ENCODE measurements at places on chromosomes 4 and X.
A peak's percentile ranks its signal among the peaks of the same experiment; 100 is the strongest.

- peaks cover 7% of the 10 kb centered on the region for H3K4me1 ChIP-seq
- no peaks in the 10 kb centered on the region for H3K36me3 ChIP-seq
- no peaks in the 10 kb centered on the region for H3K27me3 ChIP-seq
- no peak for DNase-seq
Observed at GRCh38 chr4:53902786-53903185, 161.6 kb downstream of the CHIC2 start.

- no peak overlapping the region for H3K27ac ChIP-seq
- peaks cover 3% of the 10 kb centered on the region for H3K36me3 ChIP-seq
Observed at GRCh38 chr4:146285037-146285436, 70.7 kb downstream of the REELD1 start.

DNA sequence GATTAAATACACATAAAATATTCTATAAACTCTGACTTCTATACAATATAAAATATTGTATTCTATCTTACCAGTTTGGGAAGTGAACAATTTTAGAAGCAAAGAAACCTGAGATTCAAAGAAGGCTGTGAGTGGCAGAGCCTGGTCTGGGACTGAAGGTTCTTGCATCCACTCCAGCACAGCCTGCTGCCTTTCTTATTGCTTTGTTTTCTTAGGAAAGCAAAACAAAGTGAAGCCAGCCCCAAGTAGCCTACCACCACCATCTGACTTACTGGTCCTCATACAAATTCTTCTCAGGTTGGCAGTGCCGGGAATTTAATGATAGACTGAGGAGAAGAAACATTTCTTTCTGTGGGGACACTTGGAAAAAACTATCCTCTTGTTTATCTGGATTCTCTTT lies 129.7 kb upstream of the SMAD1 start:
- no peaks in the 10 kb centered on the region for H3K27me3 ChIP-seq
- H3K27ac ChIP-seq, result no peak overlapping the region
- H3K36me3 ChIP-seq, result no peaks in the 10 kb centered on the region
- H3K4me1 ChIP-seq, result peaks cover 12% of the 10 kb centered on the region
- no peak overlapping the region for H3K4me3 ChIP-seq

GRCh38 chrX:337331-337831 lies 18.8 kb upstream of the GTPBP6 start:
- no peaks in the 10 kb centered on the region for H3K4me1 ChIP-seq
- no peaks in the 10 kb centered on the region for H3K27me3 ChIP-seq
- no peaks in the 10 kb centered on the region for H3K36me3 ChIP-seq
- no peak overlapping the region for H3K4me3 ChIP-seq

DNA sequence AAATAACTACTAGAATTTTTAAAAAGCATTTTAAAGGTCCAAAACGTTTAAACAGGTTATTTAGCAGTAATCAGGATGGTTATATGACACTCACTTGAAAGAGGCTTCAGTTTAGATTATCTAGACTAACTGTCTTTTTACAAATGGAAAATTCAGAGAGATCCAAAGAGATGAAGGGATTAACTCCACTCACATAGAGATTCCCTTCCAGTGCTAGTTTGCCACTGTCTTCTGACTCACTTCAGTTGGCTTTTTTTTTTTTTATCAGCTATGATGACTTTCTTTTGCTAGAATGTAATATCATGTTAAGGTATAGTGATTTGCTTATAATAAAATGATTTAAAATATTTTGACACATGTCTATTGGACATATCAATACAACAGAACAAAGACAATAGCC lies 43.8 kb downstream of the GALNT7 start:
- H3K36me3 ChIP-seq, result no peaks in the 10 kb centered on the region
- peaks cover 28% of the 10 kb centered on the region for H3K4me1 ChIP-seq
- H3K4me3 ChIP-seq, result no peak overlapping the region
- no peak overlapping the region for H3K27ac ChIP-seq
- no peak for DNase-seq

DNA sequence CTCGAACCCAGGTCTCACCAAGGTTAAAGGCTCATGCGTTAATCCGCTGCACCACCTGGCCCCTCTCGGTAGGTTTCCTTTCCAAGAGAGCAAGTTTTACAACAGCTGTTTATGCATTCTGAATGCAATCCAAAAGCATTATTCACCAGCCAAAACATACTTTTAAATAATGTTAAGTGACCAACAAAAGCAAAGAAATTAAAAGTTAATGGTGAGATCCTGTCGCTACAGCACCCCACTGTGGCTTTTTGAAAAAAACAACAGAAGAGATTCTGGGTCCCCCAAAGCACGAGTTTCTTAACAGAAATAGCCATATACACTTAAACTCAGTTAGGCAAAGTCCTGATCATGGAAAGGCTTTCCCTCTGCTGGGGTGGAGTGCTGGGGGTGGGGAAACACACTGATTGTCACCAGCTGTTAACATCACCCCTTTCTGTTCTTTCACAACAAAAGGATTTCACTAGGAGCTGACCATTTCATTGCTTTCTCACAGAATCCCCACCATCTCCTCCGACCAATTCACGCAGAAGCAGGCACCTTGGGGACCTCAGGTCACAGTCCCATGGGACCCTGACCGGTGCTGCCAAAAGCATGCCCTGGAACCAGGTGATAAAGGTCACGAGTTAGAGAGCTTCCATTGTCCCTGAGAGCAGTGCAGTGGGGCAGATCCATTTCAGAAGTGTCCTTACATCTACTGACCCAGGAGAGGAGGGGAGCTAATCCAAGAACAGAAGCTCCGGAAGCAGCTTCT lies 51.2 kb downstream of the ZNF827 start:
- peak overlapping the region; percentile 7 for H3K27ac ChIP-seq
- H3K27me3 ChIP-seq, result no peaks in the 10 kb centered on the region
- DNase-seq, result peak; percentile 66
- no peak overlapping the region for H3K4me3 ChIP-seq
- peaks cover 12% of the 10 kb centered on the region for H3K36me3 ChIP-seq

DNA sequence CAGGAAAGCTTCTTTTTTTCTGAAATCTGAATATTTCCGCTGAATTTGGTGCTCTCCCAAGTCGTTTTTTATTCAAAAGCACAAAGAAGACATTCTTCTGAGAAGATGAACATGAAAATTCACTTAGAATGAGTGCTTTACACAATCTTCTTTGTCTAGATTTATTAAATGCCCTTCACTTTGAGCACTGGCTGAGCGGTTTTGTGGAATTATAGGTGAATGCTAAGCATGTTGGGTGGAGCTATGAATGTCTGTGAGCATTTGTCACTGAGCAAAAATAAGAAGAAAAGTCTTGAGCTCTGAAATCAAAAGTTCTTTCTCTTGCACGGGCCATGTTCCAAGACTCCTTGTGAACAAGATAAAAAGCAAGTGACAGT lies 13.1 kb downstream of the GASK1B start:
- H3K4me3 ChIP-seq, result no peak overlapping the region
- peak; percentile 82 for DNase-seq
- H3K4me1 ChIP-seq, result peaks cover 36% of the 10 kb centered on the region
- H3K27ac ChIP-seq, result peak overlapping the region; percentile 79
- no peaks in the 10 kb centered on the region for H3K36me3 ChIP-seq

DNA sequence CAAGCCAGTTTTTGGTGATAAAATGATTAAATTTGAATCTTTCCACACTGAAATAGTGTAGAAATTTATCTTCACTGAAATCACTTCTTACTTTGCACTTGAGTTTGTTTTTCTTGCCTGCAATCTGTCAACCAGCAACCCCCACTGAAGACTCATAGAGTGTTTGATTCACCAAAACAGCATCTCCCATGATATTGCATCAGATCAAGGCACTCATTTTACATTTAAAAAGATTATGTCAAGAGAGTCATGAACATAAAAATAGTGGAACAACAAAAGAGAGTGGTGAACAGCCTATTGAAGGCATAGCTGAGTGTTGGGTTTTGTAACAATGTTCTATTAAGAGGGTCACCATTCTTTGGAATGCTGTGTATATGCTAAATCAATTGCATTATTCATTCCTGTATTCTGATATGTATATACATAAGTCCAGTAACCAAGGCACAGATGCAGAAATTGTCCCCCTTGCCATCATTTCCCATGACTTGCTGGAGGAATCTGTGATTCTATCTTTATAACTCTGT lies 1934.9 kb downstream of the ARAP2 start:
- H3K4me3 ChIP-seq, result no peak overlapping the region
- DNase-seq, result no peak
- no peak overlapping the region for H3K27ac ChIP-seq
- H3K27me3 ChIP-seq, result no peaks in the 10 kb centered on the region
- no peaks in the 10 kb centered on the region for H3K36me3 ChIP-seq

- H3K27ac ChIP-seq, result no peak overlapping the region
- no peaks in the 10 kb centered on the region for H3K27me3 ChIP-seq
- DNase-seq, result no peak
- H3K4me1 ChIP-seq, result no peaks in the 10 kb centered on the region
Observed at GRCh38 chr4:143402776-143403552, 66.3 kb downstream of the GAB1 start.

GRCh38 chr4:173556398-173557131 lies 26.5 kb upstream of the HAND2 start:
- no peaks in the 10 kb centered on the region for H3K36me3 ChIP-seq
- H3K27ac ChIP-seq, result no peak overlapping the region
- no peak for DNase-seq
- no peaks in the 10 kb centered on the region for H3K4me1 ChIP-seq
- H3K27me3 ChIP-seq, result no peaks in the 10 kb centered on the region

- H3K4me1 ChIP-seq, result peaks cover 5% of the 10 kb centered on the region
- no peaks in the 10 kb centered on the region for H3K27me3 ChIP-seq
- DNase-seq, result peak; percentile 94
- no peaks in the 10 kb centered on the region for H3K36me3 ChIP-seq
- H3K4me3 ChIP-seq, result no peak overlapping the region
- H3K27ac ChIP-seq, result no peak overlapping the region
Observed at GRCh38 chrX:23434356-23434884, 99.8 kb downstream of the PTCHD1 start.

DNA sequence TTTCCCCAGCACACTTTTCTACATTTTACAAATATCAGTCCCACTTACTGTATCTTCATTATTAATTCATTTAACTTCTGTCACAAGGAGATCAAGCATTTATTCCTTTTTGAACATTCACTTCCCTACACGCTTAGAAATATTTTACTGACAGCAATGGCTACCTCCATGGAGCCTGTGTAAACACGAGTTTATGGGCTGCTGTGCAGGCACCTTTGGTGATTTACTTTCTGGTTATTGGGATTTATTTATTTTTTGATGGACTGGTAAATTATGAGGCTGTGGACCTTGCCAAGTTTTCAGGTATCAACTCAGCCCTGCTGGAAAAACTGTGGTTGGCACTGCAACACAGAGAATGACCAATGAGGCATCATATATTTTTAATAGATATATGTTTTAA lies 45.4 kb upstream of the PAQR3 start:
- no peak for DNase-seq
- no peak overlapping the region for H3K27ac ChIP-seq
- no peaks in the 10 kb centered on the region for H3K36me3 ChIP-seq
- H3K4me3 ChIP-seq, result no peak overlapping the region
- H3K27me3 ChIP-seq, result no peaks in the 10 kb centered on the region

- no peak overlapping the region for H3K27ac ChIP-seq
- H3K4me1 ChIP-seq, result no peaks in the 10 kb centered on the region
- no peaks in the 10 kb centered on the region for H3K36me3 ChIP-seq
- no peaks in the 10 kb centered on the region for H3K27me3 ChIP-seq
Observed at GRCh38 chr4:7744142-7744804, 195.4 kb downstream of the AFAP1 start.

GRCh38 chrX:17596061-17596460 lies 141.2 kb upstream of the SCML1 start:
- H3K4me1 ChIP-seq, result peaks cover 40% of the 10 kb centered on the region
- H3K27ac ChIP-seq, result peak overlapping the region; percentile 67
- DNase-seq, result peak; percentile 45
- H3K27me3 ChIP-seq, result no peaks in the 10 kb centered on the region
- no peaks in the 10 kb centered on the region for H3K36me3 ChIP-seq

GRCh38 chrX:1323315-1323714 lies 13.3 kb upstream of the IL3RA start:
- H3K4me1 ChIP-seq, result no peaks in the 10 kb centered on the region
- no peak for DNase-seq
- H3K27ac ChIP-seq, result no peak overlapping the region
- no peaks in the 10 kb centered on the region for H3K36me3 ChIP-seq

DNA sequence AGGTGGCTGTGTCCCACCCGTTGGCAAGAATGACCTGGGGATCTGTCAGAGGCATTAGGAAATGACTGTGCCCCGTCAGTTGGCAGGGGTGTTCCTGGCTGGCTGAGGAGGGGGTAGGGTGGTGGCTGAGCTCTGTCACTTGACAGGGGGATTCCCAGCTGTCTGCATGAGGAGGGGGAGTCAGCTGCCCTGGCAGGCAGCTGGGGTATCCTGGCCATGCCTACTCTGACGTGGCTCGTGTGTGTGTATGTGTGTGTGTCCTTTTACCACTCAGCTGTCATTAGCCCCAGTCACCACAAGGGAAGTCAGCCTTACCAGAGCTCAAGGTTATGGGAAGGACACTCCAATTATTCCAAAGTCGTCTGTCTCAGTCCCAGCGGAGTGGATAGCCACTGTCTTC lies 93.2 kb downstream of the EFNB1 start:
- no peaks in the 10 kb centered on the region for H3K27me3 ChIP-seq
- H3K4me1 ChIP-seq, result no peaks in the 10 kb centered on the region
- H3K27ac ChIP-seq, result no peak overlapping the region
- DNase-seq, result no peak
- H3K4me3 ChIP-seq, result no peak overlapping the region
- no peaks in the 10 kb centered on the region for H3K36me3 ChIP-seq

DNA sequence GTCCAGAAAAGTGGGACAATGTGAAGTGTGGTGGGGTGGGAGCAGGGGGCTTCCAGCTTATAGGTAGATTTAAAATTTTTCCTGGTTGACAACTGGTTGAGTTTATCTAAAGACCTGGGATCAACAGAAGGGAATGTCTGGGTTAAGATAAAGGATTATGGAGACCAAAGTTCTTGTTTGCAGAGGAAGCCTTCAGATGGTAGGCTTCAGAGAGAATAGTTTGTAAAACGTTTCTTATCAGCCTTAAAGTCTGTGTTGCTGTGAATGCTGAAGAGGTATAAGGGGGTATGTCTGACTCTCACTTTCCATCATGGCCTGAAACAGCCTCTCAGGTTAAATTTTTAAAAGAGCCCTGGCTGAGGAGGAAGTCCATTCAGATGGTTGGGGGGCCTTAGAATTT lies 20.5 kb downstream of the MGST2 start:
- no peak overlapping the region for H3K27ac ChIP-seq
- H3K4me3 ChIP-seq, result no peak overlapping the region
- no peaks in the 10 kb centered on the region for H3K4me1 ChIP-seq
- H3K27me3 ChIP-seq, result no peaks in the 10 kb centered on the region
- H3K36me3 ChIP-seq, result peaks cover 2% of the 10 kb centered on the region
- no peak for DNase-seq

DNA sequence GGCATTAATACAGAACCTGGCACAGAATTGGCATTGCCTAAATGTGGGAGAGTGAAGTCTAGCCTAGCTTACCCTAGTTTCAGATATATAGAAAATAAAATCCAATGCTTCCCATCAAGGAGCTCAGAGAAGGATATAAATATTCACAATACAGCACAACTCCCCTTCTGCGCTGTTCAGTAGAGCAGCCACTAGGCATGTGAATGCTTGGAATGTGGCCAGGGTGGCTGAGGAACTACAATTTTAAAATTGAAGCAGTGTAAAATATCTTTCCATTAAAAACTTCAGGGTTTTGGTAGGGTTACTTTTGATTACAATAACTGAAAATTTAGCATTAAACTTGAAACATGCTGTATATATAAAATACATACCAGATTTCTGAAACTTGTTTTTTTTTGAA lies 19.5 kb downstream of the ZNF518B start:
- H3K4me1 ChIP-seq, result no peaks in the 10 kb centered on the region
- H3K27me3 ChIP-seq, result no peaks in the 10 kb centered on the region
- H3K27ac ChIP-seq, result no peak overlapping the region
